CD8-positive, alpha-beta memory T cell (primary cell): ENCODE measurements at places on chromosomes 11 and 22. TPM values are rescaled to one million over a fixed set of nuclear protein-coding genes. Genes with fewer than 3 reads are reported as not detected.

Gene CST6
- not detected for total RNA-seq

Gene SCGB1D2
- not detected for total RNA-seq

Gene INPP5J
- total RNA-seq, result 0.22 TPM

Gene IL18
- total RNA-seq, result not detected

Gene UPK3A
- total RNA-seq, result not detected

Gene NRGN
- 6.4 TPM for total RNA-seq

Gene NAV2
- total RNA-seq, result 1.2 TPM

Gene OR51B5
- not detected for total RNA-seq

DNA sequence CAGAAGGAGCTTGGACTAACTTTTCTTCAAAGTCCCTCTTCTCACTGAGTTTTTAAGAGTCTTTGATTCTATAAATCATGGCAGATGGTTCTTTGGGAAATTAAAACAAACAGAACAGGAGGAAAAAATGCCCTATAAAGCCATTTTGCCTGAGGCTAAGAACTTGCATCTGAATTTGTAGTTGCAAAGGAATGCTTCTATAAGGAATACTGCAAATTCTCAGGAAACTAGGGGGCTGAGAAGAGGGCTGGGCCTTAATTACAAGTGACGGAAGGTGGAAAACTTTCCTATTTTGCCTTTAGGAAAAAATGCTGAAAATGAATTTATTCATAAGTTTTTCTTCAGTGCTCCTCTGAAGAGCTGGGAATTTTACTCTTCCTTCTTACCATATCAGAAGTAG lies 90.0 kb upstream of the NARS2 start:
- no peaks in the 10 kb centered on the region for H3K4me1 ChIP-seq
- H3K27me3 ChIP-seq, result no peaks in the 10 kb centered on the region
- no peaks in the 10 kb centered on the region for H3K36me3 ChIP-seq
- DNase-seq, result no peak
- H3K4me3 ChIP-seq, result no peak overlapping the region

- peak overlapping the region; percentile 9 for H3K4me3 ChIP-seq
- H3K27me3 ChIP-seq, result no peaks in the 10 kb centered on the region
- DNase-seq, result peak; percentile 79
These were observed 16.2 kb downstream of the EIF4G2 start for GRCh38 chr11:10792385-10793068.

- H3K27me3 ChIP-seq, result no peaks in the 10 kb centered on the region
- H3K36me3 ChIP-seq, result no peaks in the 10 kb centered on the region
- H3K27ac ChIP-seq, result no peak overlapping the region
- H3K4me3 ChIP-seq, result no peak overlapping the region
- DNase-seq, result no peak
These were observed 5.7 kb downstream of the PRR5 start for GRCh38 chr22:44707752-44708151.

DNA sequence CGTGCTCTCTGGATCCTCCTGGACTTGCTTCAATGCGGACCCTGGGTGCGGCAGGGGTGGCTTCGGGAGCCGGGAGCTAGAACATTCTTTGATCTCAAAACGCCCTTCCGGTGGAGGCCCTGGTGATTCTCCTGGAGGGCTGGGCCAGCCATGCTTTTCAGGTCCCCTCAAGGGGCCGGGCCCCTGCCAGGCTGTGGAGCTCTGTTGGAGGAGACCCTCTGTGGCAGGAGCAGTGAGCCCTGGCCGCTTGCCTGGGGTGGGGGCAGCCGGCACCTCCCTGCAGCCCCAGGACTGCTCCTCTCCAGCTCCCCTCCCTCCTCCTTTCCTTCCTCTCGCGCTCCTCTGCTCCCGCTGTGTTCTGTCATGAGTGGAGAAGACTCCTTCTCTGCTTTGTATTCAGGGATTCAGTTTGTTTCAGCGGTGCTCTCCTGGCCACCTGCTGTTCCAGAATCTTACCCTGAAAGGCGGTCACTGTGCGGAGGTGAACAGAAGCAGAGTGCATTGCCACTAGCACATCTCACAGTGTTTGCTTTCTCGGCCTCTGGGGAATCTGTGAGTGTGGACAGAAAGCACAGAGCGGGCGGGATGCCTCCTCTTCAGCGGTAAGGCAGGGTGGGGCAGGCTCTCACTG lies 289.1 kb downstream of the TBC1D22A start:
- no peaks in the 10 kb centered on the region for H3K4me1 ChIP-seq
- no peak for DNase-seq
- no peaks in the 10 kb centered on the region for H3K27me3 ChIP-seq
- no peak overlapping the region for H3K4me3 ChIP-seq
- H3K36me3 ChIP-seq, result no peaks in the 10 kb centered on the region

GRCh38 chr11:25535467-25536272 lies 796.3 kb upstream of the ANO3 start:
- no peak overlapping the region for H3K27ac ChIP-seq
- DNase-seq, result no peak
- no peak overlapping the region for H3K4me3 ChIP-seq
- H3K27me3 ChIP-seq, result no peaks in the 10 kb centered on the region

GRCh38 chr11:71391352-71391751 lies 56.8 kb downstream of the DHCR7 start:
- no peak overlapping the region for H3K27ac ChIP-seq
- DNase-seq, result no peak
- H3K36me3 ChIP-seq, result no peaks in the 10 kb centered on the region
- H3K4me1 ChIP-seq, result no peaks in the 10 kb centered on the region
- H3K4me3 ChIP-seq, result no peak overlapping the region
- H3K27me3 ChIP-seq, result no peaks in the 10 kb centered on the region

DNA sequence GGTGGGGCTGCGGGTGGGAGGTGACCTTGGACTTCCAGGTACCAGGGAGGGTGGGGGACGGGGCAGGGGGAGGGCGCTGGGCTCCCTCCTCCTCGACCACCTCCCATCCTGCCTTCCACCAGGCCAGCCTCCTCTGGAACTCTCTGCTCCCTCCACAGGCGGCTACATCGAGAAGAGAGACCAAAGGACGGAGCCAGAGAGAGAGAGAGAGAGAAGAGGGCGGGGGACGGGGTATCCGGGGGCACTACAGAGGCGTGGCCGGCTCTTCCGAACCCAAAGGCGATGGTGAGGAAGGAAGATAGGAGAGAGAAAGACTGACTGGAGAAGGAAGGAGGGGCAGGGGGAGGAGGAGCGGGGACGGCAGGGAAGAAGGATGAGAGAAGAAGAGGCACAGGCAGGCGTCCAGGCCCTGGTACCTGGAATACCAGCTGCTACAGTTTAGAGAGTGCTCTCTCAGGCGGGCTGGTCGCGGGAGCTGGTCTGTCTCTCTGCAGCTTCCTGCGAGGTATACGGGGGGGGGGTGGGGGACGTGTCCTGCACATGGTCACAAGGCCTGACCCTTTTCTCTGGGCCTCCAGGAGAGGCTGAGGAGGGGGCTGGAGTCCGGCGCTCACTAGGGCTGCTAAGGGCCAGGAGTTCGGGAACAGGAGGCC lies 38.0 kb downstream of the IGSF9B start:
- H3K36me3 ChIP-seq, result no peaks in the 10 kb centered on the region
- no peaks in the 10 kb centered on the region for H3K27me3 ChIP-seq
- H3K27ac ChIP-seq, result no peak overlapping the region
- no peak for DNase-seq
- no peak overlapping the region for H3K4me3 ChIP-seq

GRCh38 chr11:2703363-2704141 lies 3.8 kb upstream of the KCNQ1OT1 start:
- DNase-seq, result no peak
- H3K4me3 ChIP-seq, result no peak overlapping the region
- no peak overlapping the region for H3K27ac ChIP-seq
- H3K27me3 ChIP-seq, result no peaks in the 10 kb centered on the region
- H3K4me1 ChIP-seq, result peaks cover 6% of the 10 kb centered on the region
- H3K36me3 ChIP-seq, result no peaks in the 10 kb centered on the region

GRCh38 chr11:69922015-69922595 lies 102.9 kb upstream of the FGF3 start:
- no peak overlapping the region for H3K27ac ChIP-seq
- H3K27me3 ChIP-seq, result peaks cover 23% of the 10 kb centered on the region
- H3K36me3 ChIP-seq, result no peaks in the 10 kb centered on the region
- no peak overlapping the region for H3K4me3 ChIP-seq
- DNase-seq, result no peak

DNA sequence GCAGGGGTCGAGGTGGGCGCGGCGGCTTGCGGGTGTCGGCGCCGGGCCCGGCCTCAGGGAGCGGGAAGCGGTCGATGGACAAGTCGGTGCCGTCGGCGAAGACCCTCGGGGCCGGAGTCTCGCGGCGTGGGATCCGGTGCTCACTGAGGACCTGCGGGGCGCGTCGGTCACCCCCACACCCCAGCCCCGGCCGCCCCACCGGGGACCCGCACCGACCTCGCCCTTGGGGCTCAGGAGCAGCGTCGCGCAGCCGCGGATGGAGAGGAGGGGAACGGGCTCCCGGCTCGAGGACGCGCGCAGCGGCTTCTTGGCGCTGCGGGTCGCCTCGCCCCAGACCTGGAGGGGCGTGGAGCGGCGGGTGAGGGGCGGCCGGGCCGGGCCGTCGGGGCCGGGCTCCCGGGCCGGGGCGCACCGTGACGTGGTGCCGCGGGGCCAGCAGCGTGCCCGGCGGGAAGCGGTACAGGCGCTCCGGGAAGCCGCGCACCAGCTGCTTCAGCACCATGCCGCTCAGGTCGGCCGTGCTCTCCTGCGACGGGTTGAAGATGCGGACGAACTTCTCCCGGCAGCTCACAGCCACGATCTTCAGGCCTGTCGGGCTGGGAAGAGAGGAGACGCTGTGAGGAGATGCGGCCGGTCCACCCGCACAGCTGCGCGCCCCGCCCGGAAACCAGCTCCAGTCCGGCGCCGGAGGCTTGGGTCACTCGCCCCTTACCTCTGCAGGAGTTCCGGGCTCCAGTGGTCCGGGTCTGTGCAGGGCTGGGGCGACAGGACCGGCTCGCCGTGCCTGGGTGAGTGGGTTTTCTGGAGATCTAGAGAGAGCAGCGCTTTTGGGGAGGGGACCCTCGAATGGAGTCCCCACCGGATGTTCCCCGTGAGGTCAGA lies 4.5 kb downstream of the LMNTD2 start:
- H3K4me1 ChIP-seq, result peaks cover 18% of the 10 kb centered on the region
- H3K4me3 ChIP-seq, result no peak overlapping the region
- no peak overlapping the region for H3K27ac ChIP-seq
- H3K36me3 ChIP-seq, result no peaks in the 10 kb centered on the region

GRCh38 chr11:107834995-107835394 lies 23.6 kb downstream of the SLC35F2 start:
- no peaks in the 10 kb centered on the region for H3K27me3 ChIP-seq
- no peak overlapping the region for H3K4me3 ChIP-seq
- H3K4me1 ChIP-seq, result no peaks in the 10 kb centered on the region
- no peak for DNase-seq

GRCh38 chr11:129440028-129440713 lies 64.5 kb downstream of the BARX2 start:
- H3K27me3 ChIP-seq, result no peaks in the 10 kb centered on the region
- H3K4me1 ChIP-seq, result no peaks in the 10 kb centered on the region
- DNase-seq, result no peak
- H3K4me3 ChIP-seq, result no peak overlapping the region
- no peaks in the 10 kb centered on the region for H3K36me3 ChIP-seq

DNA sequence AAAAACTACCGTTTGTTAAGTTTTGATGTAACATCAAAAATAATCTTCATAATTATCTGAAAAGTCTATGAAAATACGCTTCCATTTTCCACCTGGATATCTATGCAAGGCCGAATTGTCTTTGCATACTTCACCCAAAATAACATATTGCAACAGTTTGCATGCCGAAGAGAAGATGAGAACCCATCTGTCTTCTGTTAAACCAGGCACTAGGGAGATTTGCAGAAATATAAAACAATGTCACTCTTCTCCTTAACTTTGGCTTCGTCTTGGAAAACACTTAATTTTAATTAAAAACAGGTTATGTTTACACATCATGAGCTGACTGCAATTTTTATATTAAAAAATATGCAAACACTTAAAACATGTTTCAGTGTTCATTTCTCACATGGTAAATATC lies 1325.8 kb downstream of the TBC1D22A start:
- H3K4me3 ChIP-seq, result no peak overlapping the region
- H3K27ac ChIP-seq, result no peak overlapping the region
- no peaks in the 10 kb centered on the region for H3K36me3 ChIP-seq

- no peak for DNase-seq
- no peak overlapping the region for H3K27ac ChIP-seq
- no peak overlapping the region for H3K4me3 ChIP-seq
- no peaks in the 10 kb centered on the region for H3K27me3 ChIP-seq
These were observed 38.3 kb downstream of the KCNJ4 start for GRCh38 chr22:38416621-38417251.

DNA sequence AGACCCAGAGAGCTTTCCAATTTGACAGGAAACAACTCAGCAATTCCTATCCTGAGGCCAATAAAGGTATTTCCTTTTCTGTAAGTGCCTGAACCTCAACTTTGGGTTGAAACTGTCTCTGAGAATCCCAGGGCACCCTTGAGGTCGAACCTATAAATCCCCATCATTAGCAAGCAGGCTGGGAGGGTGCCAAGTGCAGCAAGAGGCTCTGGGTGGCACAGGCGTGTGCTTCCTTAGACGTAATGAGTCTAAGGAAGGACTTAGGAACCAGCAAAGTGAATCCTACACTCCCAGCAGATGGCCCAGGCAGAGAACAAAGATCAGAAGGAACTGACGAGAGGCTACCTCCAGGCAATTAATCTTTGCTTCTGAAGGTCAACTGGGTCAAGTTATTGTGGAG lies 234.3 kb upstream of the NARS2 start:
- no peak overlapping the region for H3K4me3 ChIP-seq
- DNase-seq, result no peak
- no peak overlapping the region for H3K27ac ChIP-seq
- H3K4me1 ChIP-seq, result no peaks in the 10 kb centered on the region

GRCh38 chr22:38230108-38230825 lies 28.5 kb downstream of the MAFF start:
- H3K4me1 ChIP-seq, result no peaks in the 10 kb centered on the region
- no peak overlapping the region for H3K27ac ChIP-seq
- no peak overlapping the region for H3K4me3 ChIP-seq
- DNase-seq, result peak; percentile 39
- peaks cover 15% of the 10 kb centered on the region for H3K36me3 ChIP-seq

DNA sequence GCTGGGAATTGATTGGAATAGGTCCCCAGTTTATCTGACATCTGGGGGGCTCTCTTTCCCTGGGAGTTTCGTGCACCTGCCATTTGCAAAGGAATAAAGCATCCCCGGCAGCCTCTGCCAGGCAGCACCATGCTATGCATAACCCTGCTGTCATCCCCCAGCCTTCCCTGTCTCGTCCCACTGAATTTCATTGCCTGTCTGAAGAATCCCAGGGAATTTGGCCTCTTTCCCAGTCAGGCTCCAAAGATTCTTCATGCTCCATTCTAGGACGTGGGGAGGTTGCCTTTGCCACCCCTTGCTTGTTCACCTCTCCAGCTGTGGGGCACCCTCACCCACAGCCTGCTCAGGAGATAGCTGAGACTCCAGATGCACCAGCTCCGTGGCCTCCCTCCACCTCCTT lies 195.1 kb upstream of the TBCEL start:
- no peak for DNase-seq
- no peaks in the 10 kb centered on the region for H3K4me1 ChIP-seq
- H3K27me3 ChIP-seq, result no peaks in the 10 kb centered on the region
- no peak overlapping the region for H3K27ac ChIP-seq
- H3K4me3 ChIP-seq, result no peak overlapping the region
- no peaks in the 10 kb centered on the region for H3K36me3 ChIP-seq
